ENCODE measurements at places on chromosomes 12 and 14.

- DNase-seq: no peak
These were observed 54.1 kb downstream of the MAP1LC3B2 start for GRCh38 chr12:116613256-116613655.

DNA sequence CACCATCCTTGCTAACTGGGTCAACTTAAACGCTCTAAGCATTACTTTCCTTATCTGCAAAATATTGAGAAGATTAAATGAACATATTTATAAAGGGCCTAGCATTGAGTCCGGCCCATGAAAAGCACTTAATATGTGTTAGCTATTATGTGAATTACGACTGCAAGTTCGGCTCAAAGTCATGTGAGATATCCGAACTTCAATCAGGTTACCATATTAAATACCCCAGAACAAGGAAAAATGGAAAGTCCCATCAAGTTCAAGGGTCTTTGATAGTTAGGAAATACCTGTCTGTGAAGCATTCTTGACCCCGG is 487 bp upstream of the NRDE2 start:
- DNase-seq: no peak

- no peak for DNase-seq
These were observed 35.5 kb downstream of the CCDC60 start for GRCh38 chr12:119369907-119370546.

DNA sequence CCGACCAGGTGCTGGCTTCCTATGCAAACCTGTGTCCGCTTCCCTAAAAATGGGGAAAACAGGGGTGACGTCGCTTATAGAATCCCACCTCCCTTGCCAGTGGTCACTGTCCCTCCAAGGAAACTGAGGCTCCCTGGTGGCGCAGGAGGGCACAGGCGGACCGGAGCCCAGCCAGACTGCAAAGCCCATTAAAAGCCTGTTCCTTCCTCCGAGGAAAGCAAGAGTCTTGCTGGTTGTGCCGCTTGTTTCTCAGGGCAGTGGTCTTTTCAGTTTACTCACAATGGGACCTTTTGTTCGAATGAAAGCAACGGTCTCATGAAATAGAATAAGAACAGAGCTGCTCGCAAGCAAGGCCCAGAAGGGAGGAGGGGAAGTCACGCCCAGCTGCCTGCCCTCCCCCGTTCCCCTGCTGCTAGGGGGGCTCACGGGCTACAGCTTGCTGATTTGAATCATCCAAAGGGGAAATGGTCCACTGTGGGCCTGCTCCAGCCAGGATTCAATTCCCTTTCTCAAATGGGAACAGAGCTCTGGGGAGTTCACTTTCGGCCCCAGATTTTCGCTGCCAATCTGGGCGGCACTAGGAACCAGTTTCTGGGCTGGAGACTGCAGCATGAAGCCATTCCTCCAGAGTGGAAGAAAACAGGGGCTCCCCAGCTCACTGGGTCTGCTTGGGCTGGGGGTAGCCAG is 4.6 kb upstream of the SELPLG start:
- DNase-seq: no peak

DNA sequence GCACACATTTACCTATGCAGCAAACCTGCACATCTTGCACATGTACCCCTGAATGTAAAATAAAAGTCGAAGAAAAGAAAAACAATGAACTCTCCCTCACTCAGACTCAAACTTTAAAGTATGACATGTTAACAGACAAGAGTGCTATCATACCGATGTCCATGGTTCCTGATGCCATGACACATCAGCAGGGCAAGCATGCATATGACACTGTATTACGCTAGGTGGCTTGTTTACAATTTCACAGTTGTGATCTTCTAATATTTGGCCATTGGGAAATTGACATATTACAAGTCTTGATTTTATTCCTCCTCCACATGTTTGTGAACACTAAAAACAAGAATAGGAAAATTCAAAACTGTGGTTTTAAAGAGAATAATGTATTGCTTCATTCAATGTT is 126.6 kb downstream of the ADAMTS20 start:
- DNase-seq: no peak

DNA sequence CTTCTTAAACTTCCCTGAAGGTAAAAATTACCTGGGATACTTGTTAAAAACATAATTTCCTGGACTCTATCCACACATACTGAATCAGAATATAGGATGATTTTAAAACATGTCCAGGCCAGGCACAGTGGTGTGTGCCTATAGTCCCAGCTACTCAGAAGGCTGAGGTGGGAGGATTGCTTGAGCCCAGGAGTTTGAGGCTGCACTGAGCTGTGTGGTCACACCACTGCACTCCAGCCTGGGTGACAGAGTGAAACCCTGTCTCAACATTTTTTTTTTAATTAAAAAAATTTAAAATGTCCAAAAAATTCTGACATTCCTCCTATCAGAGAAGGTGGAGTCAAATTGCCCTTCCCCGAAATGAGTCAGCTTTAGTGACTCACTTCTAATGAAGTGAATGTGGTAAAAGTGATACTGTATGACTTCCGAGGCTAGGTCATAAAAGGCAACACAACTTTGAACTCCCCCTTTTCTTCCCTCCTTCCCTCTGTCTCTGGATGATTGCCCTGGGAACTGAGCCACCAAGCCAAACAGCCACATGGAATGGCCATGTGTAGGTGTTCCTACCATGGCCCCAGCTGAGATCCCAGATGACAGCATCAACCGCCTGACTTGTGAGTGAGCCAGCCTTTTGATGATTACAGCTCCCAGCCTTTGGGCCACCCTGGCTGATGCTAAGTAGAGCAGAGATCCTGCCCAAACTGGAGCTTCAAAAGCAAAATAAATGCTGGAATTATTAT is 36.3 kb downstream of the LIMA1 start:
- no peak for DNase-seq

DNA sequence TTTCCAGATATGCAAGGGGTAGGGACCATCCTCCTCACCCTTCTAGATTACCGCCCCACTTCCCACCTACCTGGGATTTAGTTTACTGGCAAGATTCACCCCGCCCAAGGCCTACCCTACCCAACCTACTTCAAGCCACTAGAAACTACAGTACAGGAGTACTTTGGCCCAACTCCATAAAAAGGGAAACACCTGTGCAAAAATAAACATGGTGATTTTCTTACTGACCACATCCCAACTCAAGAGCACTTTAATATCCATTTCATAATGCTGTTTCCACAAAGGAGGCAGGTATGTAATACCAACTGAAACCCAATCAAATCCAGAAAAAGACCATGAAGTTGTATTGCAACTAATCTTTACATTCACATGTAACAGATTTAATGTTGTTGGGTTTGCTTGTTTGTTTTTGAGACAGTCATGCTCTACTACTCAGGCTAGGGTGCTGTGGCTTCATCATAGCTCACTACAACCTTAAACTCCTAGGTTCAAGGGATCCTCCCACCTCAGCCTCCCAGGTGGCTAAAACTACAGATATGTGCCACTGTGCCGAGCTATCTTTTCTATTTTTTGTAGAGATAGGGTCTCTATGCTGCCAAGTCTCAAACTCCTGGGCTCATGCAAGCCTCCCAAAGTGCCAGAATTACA is 41.7 kb upstream of the RAP1B start:
- DNase-seq: no peak

- DNase-seq: no peak
These were observed 3.5 kb upstream of the NFE2 start for GRCh38 chr12:54304187-54304810.

DNA sequence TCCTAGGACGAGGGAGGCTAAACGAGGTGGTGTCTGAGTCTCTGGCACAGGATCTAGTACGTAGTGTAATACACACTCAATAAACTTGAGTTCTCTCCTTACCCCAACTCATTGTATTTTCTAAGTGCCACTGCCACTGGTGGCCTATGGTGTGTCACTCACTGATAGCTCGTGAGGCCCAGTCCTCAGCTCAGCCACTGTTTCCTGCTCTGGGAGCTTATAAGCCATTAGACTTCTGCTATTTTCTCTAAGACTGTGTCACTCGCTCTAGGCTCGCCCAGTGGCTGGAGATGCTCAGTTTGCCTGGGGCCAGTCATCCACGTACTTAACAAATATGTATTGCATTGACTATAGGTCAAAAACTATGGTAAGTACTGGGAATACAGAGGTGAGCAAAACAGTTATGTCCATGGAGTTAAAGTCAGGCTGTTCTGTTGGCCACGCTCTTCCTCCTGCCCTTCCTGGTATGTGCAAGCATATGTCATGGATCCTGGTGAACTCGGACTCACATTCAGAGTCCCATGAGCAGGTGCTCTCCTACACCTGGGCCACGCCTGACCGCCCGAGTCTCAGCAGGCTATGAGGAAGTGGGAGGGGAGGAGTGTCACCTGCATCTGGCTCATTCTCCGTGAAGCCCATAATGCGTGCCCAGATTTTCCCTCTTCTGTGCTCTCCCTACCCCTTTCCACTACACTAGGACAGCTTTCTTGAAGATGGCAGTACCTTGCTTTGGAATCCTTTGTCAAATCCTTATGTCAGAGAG is 41.6 kb downstream of the DEGS2 start:
- no peak for DNase-seq

GRCh38 chr12:43347026-43347425 is 205.0 kb downstream of the ADAMTS20 start:
- DNase-seq: peak; percentile 72

DNA sequence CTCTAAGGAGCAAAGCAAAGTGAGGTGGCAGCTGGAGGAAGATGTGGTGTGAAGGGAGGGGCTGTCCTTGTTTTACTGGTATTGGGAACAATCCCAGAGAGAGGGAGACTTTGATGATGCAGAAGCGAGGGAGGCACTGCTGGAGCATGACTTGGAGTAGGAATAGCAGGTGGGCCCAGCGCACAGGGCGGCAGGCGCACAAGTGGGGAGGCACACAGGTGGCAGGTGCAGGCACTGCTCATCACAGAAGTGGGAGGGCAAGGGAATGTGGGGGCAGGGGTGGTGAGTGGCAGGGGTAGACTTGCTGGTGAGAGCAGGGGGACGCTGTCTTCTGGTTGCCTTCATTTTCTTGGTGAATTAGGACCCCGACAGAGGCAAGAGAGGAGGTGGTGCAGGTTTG is 11.5 kb upstream of the IFI27 start:
- no peak for DNase-seq

- DNase-seq: no peak
These were observed 86.3 kb downstream of the EML5 start for GRCh38 chr14:88706425-88706824.

- no peak for DNase-seq
These were observed 36.8 kb downstream of the ZFP36L1 start for GRCh38 chr14:68756000-68756481.

GRCh38 chr12:19872621-19873540 is 433.6 kb downstream of the AEBP2 start:
- no peak for DNase-seq

DNA sequence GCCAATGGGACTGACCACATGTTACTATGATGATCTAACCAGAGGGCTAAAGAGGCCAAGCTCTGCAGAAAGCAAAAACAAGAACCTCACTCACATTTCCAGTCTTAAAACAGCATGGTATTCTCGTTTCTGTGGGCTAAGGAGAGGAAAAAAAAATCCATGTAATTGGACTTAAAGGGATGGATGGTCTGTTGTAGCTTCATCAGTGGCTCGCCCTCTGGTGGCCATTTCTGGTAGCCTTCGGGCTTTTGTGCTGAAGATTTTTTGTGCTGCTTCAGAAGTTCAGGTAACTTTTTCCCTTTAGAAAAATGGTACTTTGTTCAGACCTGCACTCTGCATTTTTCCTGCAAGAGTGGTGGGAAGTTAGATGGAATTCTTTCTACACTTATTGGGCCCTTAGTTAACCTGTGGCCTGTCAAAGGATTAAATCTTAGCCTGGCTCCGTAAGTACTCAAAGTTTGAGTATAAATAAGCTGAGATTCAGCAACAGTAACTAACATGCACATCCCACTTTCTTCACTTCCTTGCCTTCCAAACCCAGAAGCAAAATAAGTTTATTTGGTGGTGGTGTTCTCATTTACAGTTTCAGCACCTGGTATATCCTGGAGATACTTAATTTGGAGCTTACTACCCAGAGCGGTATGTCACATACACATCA is 22.3 kb downstream of the DCAF4 start:
- DNase-seq: peak; percentile 30
